ENCODE measurements at places on chromosomes 2 and 18.

DNA sequence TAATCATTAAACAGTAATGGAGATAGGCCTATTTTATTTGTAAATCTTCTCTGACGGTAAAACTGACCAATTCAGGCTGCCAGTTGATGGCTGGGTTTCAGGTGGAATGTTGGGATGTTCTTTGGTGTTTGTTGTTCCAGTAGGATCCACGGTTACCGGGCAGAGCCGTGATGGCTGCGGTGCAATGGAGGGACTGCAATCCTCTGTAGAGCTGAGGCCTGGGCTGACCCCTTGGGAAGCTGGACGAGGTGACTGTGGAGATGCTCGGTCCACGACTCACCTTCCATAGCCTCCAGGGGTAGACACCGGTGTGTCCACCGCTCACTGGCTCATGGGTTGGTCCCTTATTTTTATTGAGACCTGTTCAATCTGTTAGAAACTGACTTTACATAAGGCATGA, 42.5 kb downstream of the ZNF519 start:
- DNase-seq: no peak

DNA sequence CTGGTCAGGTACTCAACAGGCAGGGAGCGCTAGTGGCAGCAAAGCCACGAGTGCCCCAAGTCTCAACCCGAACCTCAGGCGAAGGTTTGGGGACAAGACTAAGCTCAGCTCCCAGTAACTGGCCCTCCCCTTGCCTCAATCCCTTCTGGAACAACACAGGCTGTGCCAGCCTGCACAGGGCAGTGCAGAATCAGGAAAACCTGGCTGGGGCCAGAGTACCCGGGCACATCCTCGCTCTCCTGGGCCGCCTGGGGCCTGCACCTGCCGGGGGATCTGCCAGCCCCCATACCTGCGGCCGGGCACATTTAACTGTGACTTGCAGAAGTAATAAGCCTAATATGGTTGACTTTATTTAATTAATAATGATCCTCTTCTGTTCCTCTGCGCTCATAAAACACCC, 60.6 kb downstream of the GBX2 start:
- DNase-seq: no peak

GRCh38 chr2:26563686-26564085, 77.5 kb downstream of the CIB4 start:
- no peak for DNase-seq

DNA sequence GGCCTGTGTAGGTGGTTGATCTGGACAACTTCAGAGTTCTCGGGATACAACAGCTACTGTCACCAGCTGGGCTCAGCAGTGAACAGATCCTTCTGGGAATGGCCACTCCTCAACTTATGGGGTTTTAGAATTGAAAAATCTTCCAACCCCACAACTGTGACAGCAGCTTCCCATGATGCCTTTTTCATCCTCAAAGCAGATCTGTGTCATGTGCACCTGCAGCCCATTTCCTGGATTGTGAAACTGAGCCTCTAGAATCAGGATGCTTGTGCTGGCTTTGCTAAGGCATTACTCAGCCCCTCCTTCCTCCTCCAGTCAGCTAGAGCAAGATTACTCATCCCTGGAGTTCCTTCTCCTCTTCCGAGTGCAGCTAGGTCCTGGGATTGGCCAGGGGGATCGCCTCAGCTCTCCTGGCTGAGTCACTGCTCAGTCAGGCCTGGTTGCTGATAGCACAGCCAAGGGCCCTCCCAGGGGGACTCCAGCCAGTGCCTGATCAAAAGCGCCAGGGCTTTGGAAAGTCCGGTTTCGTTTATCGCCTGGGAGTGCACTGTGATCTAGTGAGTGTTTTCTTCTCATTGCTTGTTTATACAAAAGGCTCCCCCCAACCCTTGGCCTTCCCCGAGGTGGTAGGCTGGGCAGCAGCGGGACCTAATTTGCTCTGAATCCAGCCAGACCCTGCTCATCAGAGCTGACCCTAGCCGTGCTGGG, 2.4 kb upstream of the LPIN1 start:
- peak; percentile 98 for DNase-seq

- no peak for DNase-seq
Observed at GRCh38 chr2:143148757-143149156, 19.5 kb downstream of the ARHGAP15 start.

DNA sequence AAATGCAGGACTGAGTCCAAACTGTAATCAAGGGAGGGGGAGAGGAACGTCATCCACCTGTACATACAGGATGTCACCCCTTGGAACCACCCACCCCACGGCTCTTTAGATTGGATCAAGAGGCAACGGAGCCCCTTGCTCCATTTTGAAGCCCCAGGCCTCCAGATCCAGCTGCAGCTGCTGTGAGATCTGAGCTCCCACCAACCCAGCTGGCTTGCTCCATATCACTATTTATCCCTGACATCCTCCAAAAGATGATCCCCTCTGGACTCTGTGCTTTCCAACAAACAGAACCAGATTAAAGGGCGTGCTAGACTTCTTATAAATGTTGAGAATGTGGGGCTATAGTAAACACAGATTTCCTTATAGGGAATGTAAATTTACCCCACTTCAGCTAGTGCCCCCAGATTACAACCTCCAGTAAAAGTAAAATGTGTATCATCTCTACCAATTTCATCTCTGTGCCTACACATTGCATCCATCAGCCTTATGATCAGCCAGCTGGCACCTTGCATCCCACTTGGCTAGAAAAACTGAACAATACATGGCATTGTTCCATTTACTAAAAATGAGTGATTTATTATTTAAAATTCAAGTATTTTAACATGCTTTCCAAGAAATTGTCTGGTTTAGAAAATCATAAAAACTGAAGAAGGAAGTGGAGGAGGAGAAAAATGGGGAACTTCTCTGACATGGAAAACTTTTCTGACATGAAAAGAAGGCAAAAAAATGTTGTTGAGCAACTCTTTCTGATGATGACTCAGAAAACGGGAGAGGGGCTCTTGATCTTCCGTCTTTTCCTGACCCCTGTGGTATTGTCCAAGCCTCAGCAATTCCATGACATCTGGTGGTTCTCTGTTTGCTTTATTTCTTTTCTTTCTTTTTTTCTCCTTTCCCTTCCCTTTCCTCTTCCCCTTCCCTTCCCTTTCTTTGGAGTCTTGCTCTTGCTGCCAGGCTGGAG, 262.6 kb upstream of the THUMPD2 start:
- peak; percentile 81 for DNase-seq

DNA sequence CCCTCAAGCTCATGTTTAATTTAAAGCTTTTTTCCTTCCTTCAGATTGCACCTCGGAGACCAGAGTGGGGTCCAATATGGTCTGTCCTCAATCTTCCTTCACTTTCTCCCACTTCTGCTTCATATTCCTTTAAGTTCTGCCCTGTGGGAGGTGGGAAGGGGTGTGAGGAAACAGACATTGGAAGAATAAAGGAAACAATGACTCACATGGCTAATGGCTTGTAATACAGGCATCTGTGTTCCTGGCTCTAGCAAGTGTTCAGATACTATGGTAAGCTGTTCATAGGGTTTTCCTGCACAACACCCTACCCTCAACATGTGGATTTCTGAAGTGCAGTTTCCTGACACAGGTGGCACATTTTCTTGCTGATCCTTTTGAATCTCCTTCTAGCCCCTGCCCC, 209.5 kb downstream of the PIK3C3 start:
- no peak for DNase-seq
